ENCODE measurements at places on chromosomes 4 and X.
A peak's percentile ranks its signal among the peaks of the same experiment; 100 is the strongest.

- peak; percentile 21 for DNase-seq
These were observed 333.8 kb downstream of the C4orf33 start for GRCh38 chr4:129429581-129430320.

GRCh38 chr4:139668036-139668435, 2.4 kb downstream of the MGST2 start:
- DNase-seq = no peak

DNA sequence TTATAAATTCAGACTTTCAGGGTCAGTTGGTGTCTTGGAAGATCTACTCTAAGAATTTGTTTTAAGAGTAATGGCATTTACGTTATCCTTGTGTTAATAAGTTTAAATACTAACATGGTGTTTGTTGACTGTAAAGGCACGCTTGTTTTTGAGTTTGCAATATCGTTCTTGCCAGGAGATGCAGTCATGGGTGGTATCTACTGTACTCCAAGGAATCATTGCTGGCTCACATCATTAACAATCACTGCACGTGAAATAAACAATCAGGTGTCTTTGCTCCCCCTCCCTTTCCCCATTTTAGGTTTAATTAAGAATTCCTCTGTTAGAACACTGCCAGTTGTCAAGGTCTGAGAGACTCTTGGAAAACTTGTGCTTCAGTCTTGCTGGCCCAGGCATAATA, 1.6 kb downstream of the HHIP start:
- no peak for DNase-seq

GRCh38 chr4:184641451-184641850, 7.8 kb downstream of the CASP3 start:
- no peak for DNase-seq

GRCh38 chr4:106659371-106659770, 290.8 kb upstream of the GIMD1 start:
- peak; percentile 19 for DNase-seq

GRCh38 chr4:141248486-141248885, 27.8 kb downstream of the ZNF330 start:
- no peak for DNase-seq

DNA sequence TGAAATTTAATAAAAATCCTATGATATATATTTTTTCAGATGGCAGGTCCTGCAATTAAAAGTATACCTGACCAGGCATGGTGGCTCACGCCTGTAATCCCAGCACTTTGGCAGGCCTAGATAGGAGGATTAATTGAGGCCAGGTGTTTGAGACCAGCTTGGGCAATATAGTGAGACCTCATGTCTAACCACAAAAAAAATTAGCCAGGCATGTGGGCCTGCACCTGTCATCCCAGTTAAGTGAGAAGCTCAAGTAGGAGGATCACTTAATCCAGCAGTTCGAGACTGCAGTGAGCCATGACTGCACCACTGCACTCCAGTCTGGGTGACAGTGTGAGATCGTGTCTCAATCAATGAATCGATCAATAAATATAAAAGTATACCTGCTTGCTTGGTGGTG, 2.5 kb downstream of the OCIAD2 start:
- no peak for DNase-seq
